ENCODE measurements at places on chromosomes 12 and 14.
A peak's percentile ranks its signal among the peaks of the same experiment; 100 is the strongest.

DNA sequence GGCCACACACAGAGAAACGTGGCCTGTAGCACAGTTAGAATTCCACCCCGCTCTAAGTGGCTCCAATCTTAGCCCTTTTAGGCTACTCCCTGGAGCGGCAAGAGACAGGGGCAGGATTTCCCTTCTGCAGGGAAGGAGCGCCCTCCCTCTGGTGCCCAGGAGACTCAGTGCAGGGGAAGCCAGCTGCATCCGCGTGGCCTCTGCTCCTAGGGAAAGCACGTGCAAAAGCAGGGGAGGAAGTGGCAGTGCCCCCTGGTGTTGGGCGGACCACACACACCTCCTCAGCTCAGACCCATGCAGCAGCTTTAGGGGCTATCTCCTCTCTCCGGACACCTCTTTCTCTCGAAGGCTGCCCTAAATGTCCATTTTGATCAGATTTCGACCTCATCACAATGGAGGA lies 50.0 kb downstream of the SPRING1 start:
- no peak for DNase-seq

DNA sequence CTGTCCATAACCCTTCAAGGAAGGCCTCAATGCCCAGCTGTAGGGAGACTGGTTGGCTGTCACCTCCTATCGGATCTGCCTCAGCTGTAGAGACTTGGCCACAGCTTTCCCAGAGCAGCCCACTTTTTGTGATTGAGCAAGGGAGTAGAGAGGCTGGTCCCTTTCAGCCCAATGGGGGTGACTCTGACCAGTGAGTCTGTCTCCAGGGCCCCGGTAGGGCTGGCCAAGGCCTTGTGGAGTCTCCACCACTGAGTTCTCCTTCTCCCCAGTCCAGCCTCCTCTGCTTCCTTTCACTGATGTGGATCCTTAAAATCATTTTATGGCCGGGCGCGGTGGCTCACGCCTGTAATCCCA lies 14.5 kb upstream of the HPD start:
- no peak for DNase-seq

GRCh38 chr12:107411792-107412535 lies 273.6 kb upstream of the PWP1 start:
- no peak for DNase-seq

- DNase-seq = peak; percentile 96
Measured at GRCh38 chr12:124518051-124518932, 49.1 kb downstream of the NCOR2 start.

DNA sequence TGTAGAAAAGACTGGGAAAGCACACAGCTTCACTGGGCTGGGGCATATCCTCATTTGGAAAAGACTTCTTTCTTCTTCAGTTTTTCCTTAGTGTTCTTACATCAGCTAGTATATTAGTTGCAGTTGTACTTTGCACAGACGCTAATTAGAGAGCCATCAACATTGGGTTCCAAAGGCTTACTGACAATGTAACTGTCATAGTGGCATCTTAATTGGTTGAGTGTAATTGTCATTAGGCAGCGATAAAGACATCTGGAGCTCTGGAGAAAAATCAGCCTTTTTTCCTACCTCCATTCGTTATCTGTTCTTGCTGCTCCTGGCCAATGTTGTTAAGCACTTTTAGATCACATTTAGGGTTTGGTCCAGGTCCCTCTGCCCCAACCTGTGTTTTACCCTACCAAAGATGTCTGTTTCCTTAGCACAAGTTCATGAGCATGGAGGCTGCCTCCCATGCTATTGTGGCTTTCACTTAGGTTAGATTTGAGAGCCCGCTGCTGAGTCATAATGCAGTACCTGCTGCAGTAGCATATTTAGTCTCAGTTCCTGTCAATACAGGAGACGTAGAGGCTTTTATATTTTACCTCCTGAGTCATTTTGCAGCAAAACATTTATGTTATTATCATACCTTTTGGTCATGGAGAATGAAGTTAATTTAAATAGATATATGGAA lies 49.2 kb downstream of the FBXW8 start:
- DNase-seq = no peak

DNA sequence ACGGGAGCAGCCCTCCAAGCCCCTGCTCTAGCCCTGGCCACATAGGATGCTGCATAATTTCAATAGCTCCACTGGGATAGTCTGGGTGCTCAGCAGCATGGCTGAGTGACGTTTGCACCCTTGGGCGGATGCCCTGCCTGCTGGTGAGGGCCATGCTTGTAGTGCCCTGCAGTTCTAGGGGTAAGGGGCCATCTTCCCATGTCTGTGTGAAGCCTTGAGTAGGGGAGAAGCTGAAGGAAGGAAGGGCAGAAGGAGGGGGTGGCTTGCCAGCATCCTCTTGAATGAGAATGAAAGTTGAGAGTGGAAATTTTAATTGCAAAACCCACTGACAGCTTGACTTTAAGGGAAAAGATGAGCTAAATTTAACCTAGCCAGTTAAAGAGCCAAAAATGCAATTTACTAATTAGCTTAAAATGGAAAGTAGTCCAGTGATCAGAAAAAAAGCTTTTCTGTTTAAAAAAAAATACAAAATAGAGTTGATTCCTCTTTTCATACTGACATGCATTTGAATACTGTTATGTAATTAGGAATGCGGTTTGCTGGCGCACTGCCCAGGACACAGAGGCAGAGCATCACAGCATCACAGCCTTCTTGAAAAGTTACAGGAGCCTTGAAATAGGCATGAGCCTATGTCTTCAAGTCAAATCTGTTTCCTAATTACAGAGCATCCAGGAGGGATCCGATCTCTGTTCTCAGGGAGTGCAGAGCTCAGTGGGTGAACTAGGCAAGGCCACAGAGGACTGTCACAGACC lies 18.5 kb upstream of the EML1 start:
- peak; percentile 63 for DNase-seq

DNA sequence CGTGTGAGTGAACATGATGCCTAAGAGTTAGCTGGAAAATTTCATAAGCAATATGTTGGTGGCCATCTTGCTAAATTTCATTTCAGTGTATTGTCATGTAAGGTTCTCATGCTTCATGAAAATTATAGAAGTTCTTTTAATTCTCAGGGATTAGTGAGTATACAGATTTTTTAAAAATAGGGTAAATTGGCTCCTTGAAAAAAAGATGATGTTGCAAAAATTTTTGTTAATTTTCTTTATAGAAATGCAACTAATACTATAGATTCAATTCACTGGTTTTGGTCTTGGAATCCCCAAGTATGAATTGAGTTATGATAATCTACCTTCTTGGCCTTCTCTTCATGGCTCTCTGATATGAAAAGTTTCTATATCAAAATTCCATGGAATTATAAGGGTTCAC lies 75.4 kb downstream of the NTN4 start:
- DNase-seq = no peak

DNA sequence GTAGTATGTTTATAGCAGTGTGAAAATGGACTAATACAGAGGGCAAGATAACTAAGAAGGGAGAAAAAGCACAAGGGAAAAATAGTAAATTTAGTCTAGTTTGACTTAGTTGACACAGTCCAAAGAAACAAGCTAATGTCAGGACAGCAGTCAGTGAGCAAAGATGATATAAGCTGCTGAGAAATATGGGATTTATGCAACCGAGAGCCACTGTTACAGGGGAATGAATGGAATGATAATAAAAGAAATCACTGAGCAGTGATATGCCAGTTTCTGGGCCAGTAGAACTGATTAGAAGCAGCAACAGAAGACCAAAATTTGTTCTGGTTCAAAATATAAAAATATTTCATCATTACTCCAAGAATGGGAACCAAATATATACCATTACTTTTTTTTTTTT lies 60.1 kb downstream of the R3HDM2 start:
- DNase-seq = no peak

DNA sequence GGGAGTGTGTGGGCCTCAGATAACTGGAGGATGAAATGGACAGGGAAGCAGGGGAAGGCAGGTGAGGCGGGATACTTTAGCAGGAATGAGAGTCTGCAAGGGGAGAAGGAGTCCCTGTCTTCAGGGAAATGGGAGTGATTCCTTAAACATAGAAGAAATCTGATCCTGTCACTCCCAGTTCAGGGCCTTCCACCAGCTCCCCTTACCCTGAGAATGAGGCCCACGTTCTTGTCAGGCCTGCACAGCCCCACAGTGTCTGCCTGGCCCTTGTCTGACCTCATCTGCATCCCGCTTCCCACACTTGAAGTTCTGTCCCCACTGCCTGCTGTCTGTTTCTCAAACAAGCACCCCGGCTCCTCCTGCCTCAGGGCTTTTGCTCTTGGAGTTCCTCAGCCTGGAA lies 12.6 kb upstream of the LRP1-AS start:
- no peak for DNase-seq
